Central memory CD4-positive, alpha-beta T cell (primary cell): ENCODE measurements at places on chromosomes 4 and X.
A peak's percentile ranks its signal among the peaks of the same experiment; 100 is the strongest.

DNA sequence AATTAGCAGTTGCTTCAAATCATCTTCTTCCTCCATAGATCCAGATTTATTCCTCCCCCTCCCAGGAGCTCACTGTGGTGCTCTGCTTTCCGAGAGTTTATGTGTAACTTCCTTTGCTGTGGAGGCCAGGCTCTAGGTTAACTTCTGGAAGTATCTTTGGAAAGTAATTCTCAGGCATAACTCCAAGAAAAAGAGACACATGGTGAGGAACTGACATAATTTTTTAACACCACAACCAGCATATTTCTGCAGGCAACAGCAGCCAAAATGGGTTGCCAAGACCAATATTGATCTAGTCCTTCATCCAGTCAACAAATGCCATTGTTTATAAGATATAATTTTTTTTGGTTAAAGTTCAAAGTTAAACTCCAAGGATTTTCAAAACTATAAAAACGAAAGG is 114.5 kb upstream of the RBPJ start:
- no peak for DNase-seq

DNA sequence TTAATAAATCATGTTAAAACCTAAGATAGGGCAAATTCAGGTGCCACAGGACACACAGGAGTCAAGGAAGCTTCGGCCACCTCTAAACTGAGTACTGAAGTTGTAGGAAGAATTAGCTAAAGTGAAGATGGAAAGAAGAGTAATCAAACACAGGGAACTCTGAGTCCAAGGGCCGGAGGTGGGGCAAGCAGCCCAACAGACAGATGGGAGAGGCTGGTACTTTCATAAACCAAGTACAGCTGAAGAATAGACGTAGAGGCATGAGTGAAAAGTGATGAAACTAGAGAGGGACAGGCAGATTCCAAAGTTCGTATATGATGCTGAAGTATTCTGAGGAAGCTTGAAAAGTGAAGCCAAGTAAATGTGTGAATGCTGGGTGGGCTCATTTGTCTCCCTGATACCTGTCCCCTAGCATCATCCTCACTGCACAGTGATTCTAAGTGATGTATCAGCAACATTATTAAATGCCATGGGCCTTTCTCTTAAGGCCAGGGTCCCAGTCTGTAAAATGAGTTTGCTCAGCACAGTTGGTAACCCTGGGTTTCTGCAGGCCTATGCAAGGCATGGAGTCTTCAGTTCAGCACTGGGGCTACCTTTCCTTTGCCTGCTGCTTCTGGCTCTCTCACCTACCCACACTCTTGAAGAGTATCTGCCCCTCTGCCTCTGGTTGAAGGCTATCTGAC is 203.3 kb downstream of the NR3C2 start:
- DNase-seq = no peak

DNA sequence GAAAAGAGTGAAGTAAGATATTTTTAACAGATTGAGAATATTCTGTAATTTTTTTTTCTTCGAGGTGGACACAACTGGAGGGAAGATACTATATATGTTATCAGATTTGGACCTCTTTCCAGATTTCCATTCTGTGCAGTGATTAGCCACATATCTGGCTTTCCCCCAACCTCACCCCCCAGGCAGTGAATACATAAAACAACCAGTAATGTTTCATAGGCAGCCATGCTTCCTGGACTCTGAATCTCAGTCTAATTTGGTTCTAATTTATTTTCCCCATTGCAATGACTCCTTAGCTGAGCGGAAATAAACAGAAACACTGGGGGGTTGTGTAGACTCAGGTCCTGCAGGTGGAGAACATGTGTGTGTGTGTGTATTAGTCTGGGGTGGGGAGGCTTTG is 226.5 kb downstream of the FBXW7 start:
- no peak for DNase-seq

- no peak for DNase-seq
These were observed 17.8 kb upstream of the ANXA5 start for GRCh38 chr4:121714548-121714947.

DNA sequence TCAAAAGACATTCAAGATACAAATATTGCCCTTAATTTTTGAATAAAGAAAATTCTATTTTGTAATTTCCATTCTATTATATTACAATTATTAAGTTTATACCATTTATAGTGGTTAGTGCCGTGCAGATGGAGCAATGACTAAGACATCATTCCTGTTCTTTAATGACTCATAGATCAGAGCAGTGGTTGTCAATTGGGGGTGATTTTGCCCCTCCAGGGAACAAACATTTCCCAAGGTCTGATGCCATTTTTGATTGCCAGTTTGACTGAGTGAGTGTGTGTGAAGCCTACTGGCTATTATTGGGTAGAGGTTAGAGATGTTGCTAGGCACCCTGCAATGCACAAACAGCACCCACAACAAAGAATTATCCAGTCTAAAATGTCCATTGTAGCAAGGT is 97.9 kb upstream of the DDIT4L start:
- DNase-seq = no peak

GRCh38 chr4:165612936-165613335 is 234.1 kb downstream of the CPE start:
- DNase-seq = no peak

- DNase-seq = no peak
These were observed 4.7 kb downstream of the L1CAM start for GRCh38 chrX:153881281-153881680.

DNA sequence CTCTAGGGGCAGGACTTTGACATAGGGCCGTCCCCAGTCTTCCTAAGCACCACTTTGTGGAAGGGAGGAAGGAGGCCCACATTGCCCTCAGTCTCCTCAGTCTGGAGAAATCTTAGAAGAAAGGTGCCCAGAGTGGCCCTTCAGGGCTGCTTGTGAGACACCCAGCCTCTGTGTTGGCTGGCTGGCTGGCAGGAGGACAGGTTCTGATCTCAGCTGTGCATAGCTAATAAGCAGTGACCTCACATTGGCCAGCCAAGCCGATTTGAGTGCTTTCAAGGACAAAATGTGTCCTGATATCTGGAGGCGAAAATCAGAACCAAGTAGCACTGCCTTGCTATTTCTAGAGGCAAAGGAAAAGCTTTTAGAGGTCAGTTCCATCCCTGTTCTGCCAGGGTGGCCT is 211.5 kb downstream of the BCOR start:
- no peak for DNase-seq

DNA sequence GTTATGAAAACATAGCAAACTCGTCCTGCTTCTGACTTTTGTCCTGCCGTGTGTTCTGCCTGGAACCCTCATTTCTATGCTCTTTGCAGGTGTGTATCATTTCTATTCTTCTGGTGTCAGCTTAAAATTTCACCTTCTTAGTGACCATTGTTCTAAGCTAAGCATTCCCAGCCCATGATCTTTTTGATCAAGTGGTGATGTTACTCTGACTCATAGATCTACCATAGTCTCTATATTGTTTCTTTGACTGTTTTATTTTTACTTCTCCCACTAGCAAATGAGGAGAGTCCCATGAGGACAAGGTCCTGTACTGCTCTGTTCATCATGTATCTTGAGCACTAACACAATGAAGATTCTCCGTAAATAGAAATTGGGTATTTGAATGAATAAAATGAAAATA is 14.1 kb upstream of the CXCL6 start:
- DNase-seq = no peak

DNA sequence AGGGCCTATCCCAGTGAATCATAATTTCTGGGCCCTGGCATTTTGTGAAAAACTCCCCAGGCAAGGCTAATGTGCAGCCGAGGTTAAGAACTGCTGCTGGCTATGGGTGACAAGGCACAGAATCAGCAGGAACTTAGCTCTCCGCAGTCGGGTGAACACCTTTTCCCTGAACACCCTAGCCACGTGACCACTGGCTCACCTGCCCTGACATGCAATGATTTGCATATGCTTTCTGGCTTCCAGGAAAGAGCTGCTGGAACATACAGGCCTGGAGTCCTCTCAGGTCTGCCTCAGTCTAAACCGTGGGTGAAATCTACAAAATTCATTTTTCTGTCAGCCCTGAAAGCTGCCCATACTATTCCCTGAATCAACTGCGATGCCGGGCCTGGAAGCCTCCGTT is 56.6 kb downstream of the ZNF827 start:
- no peak for DNase-seq

DNA sequence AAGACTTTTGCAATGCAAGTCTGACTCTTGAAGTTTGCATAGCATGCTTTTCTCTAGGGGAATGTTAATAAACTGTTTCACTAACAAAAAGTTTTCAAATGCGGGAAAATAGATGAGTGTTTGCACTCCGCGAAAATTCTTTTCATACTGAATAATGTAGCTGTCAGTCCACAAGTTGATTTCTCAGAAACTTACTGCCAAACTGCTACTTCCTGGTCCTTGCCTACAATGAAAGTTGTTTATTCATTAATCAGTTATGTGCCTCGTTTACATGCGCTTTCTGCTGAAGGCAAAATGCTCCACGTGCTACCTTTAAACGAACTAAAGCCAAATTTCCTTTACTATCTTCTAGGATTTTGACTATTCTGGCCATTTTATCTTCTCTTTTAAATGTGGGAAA is 166.2 kb downstream of the MAGEB17 start:
- no peak for DNase-seq

DNA sequence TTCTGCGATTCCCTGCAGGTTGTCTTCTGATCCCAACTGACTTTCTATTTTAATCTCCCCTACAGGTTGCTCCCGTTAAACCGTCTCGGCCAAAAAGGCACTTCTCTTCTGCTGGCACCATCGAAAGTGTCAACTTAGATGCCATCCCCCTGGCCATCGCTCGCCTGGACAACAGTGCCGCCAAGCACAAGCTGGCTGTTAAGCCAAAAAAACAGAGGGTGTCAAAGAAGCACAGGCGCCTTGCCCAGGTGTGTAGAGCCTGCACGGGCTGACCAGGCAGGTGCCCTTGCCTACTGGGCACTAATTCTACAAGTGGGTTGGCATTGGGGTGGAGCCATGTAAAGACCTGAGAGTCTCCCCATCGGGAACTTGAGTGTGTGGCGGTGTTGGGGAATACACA is 74.2 kb downstream of the AASDH start:
- no peak for DNase-seq

- DNase-seq = no peak
These were observed 2266.4 kb upstream of the TENM3 start for GRCh38 chr4:179976777-179977176.

DNA sequence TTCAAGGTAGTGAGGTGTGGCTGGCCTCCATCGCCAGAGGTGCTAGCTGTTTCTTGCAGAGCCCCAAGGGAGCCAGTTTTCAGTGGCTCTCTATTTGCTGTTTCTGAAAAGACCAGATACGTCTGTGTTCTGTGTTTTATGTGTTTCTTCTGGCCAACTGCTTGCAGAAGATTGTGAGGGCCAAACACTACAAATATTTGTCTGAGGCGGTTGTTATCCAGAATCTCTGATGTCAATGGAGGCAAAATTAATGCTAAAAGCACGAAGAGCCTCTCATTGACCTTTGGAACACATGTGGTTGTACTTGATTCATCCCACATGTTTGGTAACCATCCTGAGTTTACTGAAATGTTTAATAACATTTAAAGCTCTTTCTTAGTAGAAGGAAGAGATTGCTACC is 113.9 kb downstream of the CT47B1 start:
- no peak for DNase-seq

GRCh38 chr4:162015090-162015489 is 148.7 kb downstream of the FSTL5 start:
- DNase-seq = no peak

- DNase-seq = no peak
These were observed 412.4 kb downstream of the DMD start for GRCh38 chrX:32798990-32799389.

GRCh38 chr4:4289055-4289454 is 899 bp downstream of the LYAR start:
- DNase-seq = no peak

DNA sequence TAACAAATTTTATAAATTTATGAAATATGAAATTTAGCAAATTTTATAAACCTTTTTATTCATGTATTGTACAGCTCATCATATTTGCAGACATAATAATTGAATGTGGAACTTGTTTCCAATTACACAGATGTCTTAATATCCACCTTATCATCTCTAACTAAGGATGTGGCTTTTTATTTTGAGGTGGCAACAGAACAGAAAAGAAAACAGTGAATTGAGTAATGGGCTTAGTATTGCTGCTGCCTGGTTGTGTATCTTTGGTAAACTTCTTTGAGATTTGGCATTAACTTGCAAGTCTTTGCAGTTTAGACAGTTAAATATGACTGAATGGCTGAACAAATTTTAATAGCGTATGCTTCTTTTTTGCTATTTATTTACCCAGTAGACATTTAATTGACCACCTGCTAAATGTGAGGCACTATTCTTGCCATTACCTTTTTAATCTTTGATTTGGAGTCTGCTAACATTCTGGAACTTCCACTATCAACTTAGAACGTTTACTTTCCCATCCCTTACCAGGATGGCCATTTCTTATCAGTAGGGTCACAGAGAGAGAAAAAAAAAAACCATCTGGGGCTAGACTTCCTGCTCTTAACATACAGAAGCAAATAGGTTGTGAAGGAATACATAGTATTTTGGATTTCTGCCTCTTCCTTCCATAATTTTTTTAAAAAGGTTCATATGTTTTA is 44.8 kb downstream of the CLCN3 start:
- DNase-seq = no peak

DNA sequence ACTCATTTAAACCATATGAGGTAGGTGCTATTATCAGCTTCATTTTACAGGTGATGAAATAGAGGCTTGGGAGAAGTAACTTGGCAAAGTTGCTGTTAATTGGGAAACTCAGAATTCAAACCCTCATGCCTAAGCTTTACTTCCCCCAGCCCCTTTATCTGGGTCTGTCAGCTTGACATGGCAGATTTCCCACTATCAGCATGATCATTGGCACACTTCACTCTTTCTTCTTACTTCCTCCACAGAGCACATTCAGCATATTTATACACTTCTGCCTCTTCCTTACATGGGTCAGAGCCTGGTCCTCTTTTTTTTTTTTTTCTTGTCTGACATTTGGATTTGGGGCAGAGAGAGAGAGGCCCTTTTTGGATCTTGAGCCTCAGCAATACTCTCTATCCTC is 56.5 kb upstream of the ARX start:
- no peak for DNase-seq

DNA sequence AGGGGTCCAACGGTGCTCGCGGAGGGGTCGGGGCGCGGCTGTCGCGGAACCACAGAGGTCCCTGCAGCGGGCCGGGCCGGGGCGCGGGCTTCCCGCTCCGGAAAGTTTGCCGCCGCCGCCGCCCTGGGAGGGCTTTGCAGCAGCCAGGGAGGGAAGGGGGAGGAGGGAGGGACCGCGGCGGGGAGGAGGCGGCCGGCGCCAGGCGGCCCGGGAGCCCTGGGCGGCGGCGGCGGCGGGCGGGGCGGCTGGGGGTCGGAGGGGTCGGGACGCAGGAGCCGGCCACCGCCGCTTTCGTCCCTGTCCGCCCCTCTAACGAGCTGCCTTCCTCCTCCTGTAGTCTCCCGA is 375 bp downstream of the FGFR3 start:
- peak; percentile 14 for DNase-seq

- no peak for DNase-seq
These were observed 126.3 kb downstream of the RAP1GDS1 start for GRCh38 chr4:98387345-98388026.

DNA sequence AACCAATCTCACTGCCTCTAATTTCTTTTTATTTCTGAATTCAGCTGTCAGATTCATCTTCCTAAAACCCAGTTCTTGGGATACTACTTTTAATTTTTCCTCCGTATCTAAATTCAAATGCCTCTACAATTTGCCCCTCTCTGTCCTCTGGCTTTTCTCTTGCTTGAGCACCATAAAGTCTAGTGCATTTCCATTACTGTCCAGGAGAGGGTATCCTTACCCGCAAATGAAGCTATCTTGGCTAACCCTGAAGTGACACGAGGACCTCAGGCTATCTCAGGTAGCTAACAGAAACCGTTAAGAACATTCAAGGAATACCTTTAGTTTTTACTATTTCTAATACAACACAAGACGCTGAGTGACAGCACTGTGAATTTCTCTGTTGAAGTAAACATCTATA is 49.4 kb upstream of the PRR32 start:
- DNase-seq = no peak

- DNase-seq = no peak
These were observed 56.1 kb downstream of the FAM114A1 start for GRCh38 chr4:38923746-38924145.
